Jurkat, Clone E6-1 (cell line): ENCODE measurements at places on chromosomes 1 and 21.

DNA sequence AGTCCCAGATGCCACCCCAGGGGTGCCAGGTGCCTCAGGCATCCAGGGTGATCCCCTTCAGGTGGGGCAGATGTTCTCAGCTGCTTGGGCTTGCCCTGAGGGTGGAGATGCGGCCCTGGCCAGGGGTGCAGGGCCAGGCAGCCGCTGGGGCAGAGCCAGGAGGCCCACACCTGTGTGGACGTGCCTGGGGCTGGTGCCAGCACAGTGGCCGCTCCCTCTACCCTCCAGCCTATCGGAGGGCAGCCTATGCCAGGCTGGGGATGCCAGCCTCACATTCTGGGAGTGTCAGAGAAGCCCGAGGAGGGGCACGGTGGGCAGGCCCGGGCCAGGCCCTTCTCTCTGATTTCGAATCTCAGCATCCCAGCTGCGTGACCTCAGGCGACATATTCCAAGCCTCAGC, 96.5 kb upstream of the WNT4 start:
- no peak for DNase-seq

DNA sequence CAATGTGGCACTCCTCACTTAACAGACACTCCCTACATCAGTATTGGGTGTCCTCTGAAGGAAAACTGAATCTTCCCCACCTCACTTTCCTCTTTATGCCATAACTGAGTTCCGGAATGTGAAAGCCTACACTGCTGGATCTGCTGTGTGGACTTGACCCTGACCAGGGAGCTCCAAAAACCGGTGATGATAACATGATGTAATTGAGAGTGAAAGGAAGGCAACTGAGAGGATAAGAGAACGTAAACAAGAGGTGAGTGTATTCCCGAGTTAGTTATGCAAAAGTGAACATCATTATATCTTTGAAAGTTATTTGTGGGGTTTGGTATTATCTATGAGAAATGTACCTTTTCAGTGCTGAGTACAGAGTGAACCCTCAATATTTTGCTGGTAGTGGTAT, 1794.8 kb downstream of the MRPL39 start:
- DNase-seq: no peak

DNA sequence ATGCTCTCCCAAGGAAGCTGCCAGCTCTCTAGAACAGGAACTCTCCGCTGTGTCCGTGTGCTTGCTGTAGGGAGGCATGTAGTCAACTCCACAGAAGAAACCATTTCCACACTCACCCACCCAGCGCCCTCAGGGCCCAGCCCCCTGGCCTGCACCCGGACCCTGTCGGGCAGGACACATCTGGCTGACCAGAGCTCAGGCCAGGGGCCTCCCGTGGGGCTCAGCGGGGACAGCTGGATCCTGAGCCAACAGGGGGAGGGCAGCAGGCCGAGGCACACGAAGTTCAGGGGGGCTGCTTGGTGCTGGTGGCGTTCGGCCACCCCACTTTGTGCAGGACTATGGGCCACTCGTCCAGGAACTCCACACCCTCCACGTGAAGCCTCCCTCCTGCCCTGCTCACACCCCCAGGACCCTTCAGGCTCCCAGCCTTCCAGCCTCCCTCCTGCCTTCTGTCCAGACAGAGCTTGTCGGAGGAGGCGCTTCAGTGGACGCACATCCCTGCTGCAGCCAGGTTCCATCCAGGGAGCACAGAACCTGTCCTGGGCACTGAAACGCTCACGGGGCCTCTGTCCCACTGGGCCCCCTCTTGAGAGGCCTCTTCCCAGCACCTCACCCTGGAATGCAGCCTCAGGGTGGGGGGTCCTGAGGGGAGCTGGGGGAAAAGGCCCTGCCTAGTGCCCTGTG, 15.0 kb upstream of the FAAP20 start:
- no peak for DNase-seq

GRCh38 chr1:59814901-59815825, at the start of gene HOOK1:
Gene HOOK1, plus strand, starts transcription at chr1:59814949. Its CDS starts 169 bp downstream, at chr1:59815118.
- no peak for DNase-seq

- DNase-seq: no peak
Measured at GRCh38 chr21:41612674-41613532, 104.9 kb upstream of the TMPRSS2 start.

- no peak for DNase-seq
Measured at GRCh38 chr1:203121186-203122015, 6.1 kb upstream of the ADORA1 start.

DNA sequence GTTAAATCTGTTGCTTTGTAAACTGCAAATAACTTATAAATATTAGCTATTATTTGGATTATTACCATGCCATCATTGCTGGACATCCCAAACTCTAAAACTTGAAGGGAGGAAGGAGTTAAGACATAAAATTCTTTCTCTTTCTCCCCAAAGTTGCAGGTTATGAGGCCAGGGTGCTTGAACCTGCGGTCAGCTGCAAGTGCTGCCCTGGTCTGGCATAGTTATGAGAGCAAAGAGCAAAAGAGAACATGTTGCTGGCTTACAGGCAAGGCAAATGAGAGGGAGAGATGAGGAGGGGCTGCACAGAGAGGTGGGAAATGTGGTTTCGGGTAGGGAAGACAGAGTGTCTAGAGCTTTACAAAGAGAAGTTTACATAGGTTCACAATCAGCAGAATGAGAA, 30.8 kb downstream of the GADD45A start:
- DNase-seq: no peak

- no peak for DNase-seq
Measured at GRCh38 chr1:231500666-231501065, 27.8 kb upstream of the TSNAX start.
